ENCODE measurements at places on chromosomes 16 and 17.

GRCh38 chr17:55158439-55158838, 106.3 kb upstream of the HLF start:
- no peak for DNase-seq

DNA sequence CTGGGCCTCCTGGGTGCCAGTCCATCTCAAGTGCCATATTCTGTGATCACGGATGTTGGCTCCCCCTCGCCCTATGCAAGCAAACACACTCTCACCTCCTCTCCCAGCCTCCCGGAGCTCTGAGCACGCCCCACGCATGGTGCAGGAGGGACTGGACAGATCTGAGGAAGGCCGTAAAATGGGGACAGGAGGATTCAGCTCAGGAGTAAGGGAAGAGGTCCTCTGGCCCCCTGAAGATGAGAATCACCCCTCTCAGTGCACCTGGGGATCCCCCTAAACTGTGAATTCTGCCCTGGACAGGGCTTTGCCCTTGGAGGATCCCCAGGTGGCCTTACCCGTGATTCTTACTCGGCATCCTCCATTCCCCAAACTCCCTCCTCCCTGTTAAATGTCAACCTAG, 15.6 kb downstream of the TMEM186 start:
- no peak for DNase-seq

GRCh38 chr17:32174889-32175288, 32.6 kb downstream of the RHOT1 start:
- no peak for DNase-seq

GRCh38 chr16:28204204-28204603, 7.6 kb downstream of the XPO6 start:
- DNase-seq = no peak

DNA sequence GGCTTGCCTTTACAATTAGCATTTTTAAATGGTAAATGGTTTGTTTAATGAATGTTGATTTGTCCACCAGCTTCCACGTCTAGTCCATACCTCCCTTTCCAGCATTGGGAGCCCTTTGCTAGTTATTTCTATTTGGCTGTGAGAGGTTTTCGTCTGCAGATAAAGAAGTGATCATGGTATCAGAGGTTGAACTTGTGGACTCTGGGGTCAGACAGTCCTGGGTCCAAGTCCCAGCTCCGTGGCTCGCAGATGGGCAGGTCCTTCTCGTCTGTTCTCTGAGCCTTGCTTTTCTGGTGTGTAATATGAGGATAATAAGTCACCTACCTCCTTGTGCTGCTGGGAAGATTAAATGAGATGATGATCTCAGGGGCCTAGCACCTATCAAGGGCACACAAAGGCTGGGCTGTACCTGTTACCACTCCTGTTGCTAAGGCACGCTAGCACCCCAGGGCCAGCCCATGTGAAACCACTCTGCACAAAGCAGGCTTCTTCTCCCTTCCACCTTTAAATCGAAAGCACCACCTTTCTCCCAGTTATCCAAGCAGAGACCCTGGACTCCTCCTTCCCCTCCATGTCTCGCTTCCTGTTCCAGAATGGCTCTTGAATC, 103.9 kb downstream of the GNAO1 start:
- DNase-seq = no peak

DNA sequence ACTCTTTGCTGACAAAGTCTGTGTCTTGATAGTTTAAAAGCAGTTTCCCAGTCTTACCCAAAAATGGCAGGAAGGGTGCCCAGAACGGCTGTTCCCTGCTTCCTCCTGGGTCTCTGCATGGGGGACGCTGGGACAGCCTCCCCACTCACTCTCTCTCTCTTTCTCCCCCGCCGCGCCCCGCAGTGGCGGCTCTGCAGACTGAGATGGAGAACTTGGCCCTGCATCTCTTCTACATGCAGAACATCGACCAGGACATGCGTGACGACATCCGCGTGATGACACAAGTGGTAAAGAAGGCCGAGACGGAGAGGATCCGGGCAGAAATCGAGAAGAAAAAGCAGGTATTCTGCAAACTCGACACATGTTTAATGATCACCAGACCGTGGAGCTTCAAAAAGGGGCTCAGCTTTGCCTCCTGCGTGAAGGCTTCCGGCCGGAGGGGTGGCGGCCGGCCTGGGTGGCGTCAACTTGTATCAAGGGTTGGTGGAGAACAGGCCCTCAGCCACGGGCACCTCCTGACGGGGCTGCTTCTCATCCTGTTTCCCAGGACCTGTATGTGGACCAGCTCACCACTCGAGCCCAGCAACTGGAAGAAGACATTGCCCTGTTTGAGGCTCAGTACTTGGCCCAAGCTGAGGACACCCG, 22.0 kb downstream of the CCDC40 start:
- DNase-seq = no peak

DNA sequence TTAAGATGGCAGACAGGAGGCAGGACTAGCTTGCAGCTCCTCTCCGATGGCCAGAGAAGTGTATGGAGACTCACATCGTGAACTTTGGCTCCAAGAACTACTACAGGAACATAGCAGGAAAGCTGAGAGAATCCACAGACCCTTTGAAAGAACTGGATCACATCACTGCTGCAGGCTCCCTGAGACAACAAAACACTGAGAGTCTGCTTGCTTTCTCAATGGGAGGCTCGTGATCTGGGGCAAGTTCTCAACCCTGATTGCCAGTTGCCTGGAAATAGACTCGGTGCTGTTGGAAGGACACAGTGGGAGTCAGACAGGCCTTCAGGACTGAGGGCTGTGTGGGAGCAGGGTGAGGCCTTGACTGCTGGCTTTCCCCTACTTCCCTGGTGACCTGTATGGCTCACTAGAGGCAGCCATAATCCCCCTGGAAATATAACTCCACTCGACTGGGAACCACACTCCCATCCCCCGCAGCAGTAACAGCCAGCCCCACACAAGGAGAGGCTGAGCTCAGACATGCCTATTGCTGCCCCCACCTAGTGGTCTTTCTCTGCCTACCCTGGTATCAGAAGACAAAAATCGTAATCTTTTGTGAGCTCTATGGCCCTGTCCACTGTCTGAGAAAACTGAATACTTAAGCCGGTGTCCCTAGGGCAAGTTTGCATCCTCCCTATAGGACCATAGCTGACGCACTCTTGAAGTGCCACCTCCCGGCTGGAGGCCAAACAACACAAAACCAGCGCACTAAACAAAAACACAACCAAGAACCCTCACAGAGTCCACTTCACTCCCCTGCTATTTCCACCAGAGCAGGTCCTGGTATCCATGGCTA, 238.4 kb downstream of the CEP112 start:
- no peak for DNase-seq

- DNase-seq = no peak
Observed at GRCh38 chr17:42347198-42347597, 41.0 kb downstream of the STAT3 start.

DNA sequence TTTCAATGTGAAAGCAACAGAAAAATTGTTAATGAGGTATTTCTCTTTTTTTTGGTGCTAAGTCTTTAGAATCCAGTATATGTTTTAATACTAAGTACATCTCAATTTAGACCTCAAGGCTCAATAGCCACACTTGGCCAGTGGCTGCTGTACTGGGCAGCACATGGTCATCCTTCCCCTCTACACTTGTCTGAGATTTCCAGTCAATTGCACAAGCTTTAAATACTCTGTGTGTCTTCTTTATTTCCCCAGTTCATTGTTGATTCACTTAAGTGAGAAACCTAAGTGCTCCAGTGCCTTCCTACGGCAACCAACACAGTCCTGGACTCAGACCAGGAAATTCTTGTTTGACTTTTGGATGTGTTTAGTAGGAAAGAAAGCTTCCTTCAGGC, 62.2 kb downstream of the TNRC6C start:
- no peak for DNase-seq

DNA sequence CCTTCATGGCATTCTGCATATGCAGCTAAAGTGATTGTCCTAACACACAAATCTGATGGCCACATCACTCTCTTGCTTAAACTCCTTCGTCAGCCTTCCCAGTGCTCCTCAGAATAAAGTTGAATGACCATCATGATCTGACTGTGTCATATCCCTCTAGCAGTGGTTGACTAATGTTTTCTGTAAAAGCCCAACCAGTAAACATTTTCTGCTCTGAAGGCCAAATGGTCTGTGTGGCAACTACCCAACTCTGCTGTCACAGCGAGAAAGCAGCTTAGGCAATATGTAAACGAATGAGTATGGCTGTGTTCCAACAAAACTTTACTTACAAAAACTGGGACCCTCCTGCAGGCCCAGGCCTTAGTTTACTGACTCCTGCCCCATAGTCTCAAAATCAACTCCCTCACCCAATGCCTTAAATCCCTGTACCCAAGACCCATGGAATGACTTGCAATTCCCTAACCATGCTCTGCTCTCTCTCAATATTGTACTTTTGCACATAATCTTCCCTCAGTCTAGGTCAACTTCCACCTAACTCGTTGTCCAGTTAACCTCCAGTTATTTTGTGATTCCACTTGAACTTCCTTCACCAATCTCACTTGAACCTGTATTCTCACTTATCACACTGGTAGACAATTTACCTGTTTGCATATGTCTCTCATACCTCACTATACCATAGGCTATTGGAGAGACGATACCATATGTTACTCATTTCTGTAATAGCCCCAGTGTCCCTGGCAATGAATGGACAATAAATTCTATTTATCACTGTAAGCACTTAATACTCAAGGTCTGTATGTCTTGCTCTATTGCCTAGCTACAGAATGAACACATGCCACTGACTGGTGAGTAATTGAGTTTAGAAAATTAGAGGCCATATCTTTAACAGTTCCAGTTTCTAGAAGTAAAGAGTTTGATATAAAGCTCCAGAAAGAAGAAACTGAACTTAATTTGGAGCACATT, 29.1 kb downstream of the TMEM100 start:
- no peak for DNase-seq

DNA sequence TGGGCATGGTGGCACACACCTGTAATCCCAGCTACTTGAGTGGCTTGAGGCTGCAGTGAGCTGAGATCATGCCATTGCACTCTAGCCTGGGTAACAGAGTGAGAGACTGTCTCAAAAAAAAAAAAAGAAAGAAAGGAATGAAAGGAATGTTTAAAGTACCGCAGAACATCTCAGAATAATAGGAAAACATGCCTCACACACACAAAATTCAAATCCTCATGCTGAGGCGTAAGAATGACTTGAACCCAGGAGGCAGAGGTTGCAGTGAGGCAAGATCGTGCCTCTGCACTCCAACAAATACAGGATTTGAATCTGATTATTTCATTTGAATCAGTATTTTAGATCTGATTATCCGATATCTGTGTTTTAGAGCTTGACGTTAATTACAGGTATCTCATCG, 21.3 kb upstream of the GAA start:
- DNase-seq = no peak

- DNase-seq = no peak
Observed at GRCh38 chr17:49670002-49670401, 7.9 kb downstream of the SPOP start.

DNA sequence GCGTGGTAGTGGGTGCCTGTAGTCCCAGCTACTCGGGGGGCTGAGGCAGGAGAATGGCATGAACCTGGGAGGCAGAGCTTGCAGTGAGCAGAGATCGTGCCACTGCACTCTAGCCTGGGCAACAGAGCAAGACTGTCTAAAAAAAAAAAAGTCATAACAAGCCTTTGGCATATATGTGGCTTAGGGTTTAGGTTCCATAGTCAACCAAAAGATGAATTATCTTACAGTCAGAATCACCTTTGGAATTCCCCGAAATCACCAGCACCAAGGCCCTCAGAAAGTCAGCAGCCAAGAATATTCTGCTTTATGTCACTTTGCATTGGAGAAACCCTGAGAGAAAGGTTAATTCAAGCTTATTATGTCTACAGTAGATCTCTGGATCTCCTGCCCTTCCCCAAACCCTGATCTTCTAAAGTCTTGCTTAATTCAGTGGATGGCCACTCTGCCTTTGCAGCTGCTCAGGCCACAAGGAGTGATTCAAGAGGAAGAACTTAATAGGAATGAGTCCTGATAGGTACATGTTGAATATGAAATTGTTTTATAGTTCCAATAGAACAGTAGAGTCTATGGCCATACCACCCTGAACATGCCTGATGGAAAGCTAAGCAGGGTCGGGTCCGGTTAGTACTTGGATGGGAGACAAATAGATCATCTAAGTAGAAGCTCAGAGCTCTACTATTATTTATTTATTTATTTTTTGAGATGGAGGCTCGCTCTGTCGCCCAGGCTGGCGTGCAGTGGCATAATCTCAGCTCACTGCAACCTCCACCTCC, 196.0 kb upstream of the CACNG5 start:
- no peak for DNase-seq

DNA sequence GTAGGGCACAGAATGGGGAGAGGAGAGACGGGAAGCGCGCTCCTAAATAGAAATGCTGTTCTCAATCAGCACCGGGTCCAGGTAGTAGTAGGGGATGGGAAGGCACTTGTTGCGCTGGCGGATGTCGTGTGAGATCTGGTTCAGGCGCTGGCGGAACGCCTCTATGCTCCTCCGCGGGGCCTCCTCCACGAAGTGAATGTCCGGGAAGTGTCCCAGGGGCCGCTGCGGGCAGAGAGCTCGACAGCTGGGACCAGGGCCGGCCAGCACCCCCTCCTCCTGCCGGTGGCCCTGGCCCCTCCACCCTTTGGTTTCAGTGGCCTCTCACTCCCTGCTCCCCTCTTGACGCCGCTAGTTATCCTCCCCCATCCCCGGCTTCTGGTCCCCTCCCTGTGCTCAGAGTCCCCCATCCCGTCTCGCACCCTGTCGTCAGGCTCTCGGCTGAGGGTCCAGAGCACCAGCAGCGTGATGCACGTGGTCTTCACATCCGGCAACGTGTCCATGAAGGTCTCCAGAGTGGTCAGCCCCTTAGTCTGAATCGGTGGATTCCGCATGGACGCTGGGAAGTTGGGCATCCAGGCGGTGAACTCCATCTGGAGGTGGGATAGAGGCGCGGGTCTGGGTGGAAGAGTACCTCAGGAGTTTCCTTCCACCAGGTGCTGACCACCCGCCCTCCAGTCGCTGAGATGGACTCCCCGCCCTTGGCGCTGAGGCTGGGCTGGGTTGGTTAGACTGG, 14.6 kb downstream of the ALOX12B start:
- no peak for DNase-seq
